Activated T-helper 17 cell treated with anti-CD3 and anti-CD28 coated beads, Interleukin-2, amount 50 U/mL, for 72 hours (primary cell): ENCODE measurements at places on chromosomes 6 and 20.
A peak's percentile ranks its signal among the peaks of the same experiment; 100 is the strongest.

GRCh38 chr6:2229742-2230141 lies 15.7 kb downstream of the GMDS start:
- no peak for ATAC-seq

- no peak for ATAC-seq
Observed at GRCh38 chr6:93087606-93088005, 331.8 kb downstream of the EPHA7 start.

DNA sequence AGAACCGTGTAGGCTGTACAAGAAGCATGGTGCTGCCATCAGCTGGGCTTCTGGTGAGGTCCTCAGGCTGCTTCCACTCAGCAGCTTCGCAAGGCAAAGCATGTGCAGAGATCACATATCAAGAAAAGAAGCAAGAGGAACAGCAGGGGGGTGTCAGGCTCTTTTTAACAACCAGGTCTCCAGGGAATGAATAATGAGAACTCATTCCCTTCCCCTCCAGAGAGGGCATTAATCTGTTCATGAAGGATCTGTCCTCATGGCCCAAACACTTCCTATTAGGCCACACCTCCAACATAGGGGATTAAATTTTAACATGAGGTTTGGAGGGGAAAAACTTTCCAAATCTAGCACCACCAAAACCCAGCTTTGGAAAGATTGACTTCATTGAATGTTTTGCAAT lies 20.0 kb downstream of the GINM1 start:
- ATAC-seq = no peak

GRCh38 chr6:32127717-32128592 lies at the start of gene ATF6B:
Gene ATF6B (minus strand): TSS chr6:32128246. CDS start chr6:32128207, 39 bp downstream.
- ATAC-seq = peak; percentile 93

- peak; percentile 69 for ATAC-seq
Observed at GRCh38 chr6:14066782-14067406, 50.7 kb upstream of the CD83 start.

DNA sequence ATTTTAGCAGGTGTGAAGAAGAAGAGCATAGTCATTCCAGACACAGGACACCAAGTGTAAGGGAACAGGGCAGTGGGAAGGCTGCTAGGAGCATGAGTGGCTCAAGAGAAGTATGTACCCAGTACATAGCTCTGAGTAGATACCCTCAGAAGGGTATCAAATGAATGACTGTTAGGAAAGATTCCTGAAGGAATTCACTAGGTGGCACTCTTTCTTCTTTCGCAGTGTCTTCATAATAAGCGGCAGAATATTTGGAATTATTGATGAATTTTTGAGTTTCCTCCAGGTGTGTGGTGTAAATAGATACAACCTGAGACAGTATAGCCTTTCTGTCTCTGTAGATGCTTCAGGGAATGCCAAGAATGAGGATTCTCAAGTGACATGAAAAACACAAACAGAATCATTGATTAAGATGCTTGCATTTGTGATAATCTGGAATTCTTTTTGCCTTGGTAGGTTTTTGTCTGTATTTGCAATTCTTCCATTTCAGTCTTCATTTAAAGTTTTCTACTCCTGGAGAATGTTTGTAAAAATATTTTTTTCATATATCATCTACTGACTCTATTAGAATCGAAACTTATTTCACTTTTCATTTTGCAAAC lies 264.3 kb upstream of the RIMS1 start:
- ATAC-seq = no peak

DNA sequence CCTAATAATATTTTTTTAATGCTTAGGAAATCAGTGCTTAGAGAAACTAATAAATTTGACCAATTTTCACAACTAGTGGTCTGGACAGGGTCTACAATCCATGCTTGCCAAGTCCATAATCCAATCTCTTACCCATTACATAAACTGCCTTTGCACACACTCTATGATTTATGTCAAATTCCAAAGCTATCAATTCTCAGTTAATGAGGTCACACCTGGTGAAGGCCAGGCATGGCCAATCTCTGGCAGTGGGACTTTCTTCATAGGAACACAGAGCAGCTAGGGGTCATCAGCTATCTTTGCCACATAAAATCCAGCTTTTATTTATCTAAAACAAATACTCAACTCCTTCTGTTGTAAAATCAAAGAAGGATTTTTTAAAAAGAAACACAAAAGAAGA lies 21.2 kb downstream of the PAK5 start:
- ATAC-seq = no peak

- ATAC-seq = no peak
Observed at GRCh38 chr20:48645666-48646065, 182.1 kb downstream of the PREX1 start.
